ENCODE measurements at places on chromosomes 7 and 10.

- no peak for DNase-seq
These were observed 158.6 kb downstream of the CREB5 start for GRCh38 chr7:28570970-28571288.

- DNase-seq, result no peak
These were observed 159.7 kb downstream of the RTKN2 start for GRCh38 chr10:62108759-62109586.

DNA sequence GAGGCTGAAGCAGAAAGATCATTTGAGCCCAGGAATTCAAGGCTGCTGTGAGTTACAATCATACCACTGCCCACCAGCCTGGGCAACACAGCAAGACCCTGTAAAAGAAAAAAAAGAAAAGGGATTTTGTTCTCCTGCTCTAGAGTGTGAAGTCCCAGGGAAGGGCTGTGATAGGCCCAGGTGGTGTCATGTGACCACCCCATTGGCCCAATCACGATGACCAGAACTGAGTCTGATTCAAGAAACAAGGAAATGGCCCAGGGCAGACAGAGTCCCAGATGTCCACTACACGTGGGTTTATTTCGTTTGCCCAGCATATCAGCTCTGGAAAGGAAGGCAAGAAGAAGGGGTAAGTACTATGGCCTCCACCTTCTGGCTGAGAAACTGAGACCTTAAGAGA, 81.3 kb upstream of the CUX1 start:
- DNase-seq, result no peak

DNA sequence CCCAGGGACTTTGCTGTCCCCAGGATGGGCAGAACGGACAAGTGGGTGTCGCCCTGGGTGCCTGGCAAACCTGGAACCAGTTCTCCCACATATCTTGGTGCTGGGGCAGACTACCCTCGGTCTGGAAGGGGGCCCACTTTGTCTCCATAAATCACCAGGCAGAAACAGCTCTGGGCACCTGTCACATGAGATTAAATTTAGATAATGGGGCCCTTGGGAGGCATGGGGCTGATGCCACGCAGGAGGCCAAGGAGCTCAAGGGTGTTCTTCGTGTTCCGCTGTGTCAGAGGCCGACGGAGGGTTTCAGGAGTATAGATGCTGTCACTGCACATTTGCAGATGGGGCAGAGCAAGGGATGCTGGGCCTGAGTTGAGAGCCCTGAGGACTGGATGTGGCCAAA, 72.7 kb downstream of the TMEM130 start:
- no peak for DNase-seq

DNA sequence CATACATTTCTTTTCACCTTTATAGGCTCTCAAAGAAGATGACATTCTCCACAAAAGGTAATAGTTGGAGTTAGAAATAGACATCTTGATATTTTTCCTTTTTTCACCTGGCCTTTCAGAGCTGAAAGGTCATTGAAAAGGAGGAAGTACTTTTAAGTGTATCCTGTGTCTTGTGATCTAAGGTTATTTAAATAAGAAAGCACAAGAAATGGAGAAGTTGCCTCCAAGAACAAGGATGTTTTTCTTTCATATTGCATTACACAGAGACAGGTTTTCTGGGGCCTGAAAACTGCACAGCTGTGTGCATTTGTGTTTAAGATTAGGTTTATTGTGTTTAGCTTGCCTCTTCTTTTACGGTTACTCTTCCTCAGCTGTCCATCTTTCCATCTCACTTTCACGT, 103.4 kb upstream of the SEMA3D start:
- DNase-seq, result no peak

DNA sequence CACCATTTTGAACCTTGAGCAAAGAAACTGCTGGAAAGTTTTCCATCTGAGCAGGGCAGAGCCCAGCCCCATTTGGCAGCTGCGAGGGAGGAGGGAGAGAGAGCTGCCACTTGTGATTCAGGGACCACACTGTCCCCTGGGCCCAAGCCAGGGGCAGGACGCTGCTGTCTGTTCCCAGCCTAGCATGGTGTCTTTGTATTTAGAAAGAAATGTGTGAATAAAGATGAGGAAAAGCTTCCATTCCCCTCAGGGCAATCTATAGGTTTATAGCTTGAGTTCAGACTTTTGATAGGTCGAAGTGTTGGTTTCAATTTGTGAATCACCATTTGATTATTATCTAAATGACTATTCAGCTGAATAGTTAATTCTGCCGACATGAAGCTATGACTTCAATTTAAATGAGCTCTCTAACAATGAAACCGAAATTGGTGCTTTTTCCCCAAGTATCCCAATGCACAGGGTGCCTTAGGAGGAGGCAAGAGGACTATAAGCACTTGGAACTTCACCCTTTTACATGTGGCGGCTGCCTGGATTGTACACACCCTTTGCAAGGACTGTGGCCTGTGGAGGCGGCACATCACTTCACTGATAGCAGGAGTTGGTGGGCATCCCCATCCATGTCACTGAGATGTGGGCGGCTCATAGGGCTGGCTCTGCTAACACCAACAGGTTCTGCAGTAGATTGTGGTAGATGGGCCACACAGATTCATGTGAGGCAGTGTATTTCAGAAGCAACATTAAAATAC, 223.5 kb downstream of the CCDC3 start:
- DNase-seq, result no peak

DNA sequence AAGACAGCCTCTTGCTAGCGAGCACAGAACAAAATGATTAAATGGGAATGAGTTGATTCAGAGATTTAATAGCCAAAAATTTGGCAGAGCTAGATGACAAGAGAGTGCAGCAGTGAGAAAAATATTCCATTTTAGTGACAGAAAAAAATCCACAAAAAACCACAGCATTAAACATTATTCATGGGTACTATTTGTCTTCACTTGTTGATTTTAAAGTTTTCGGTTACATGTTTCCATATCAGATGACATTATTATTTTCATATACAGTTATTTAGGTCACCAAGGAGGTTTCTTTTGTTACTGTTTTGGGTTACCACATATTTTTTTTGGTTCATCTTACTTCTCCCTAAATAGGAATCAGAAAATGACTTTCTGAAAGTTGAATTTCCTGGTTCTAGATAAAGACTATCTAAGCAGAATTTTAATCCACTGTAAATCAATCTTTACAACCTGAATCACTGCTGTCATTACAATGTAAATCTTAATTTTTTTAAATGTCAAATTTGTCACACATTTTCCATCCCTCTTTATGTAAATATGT, 87.9 kb downstream of the SVIL start:
- no peak for DNase-seq

DNA sequence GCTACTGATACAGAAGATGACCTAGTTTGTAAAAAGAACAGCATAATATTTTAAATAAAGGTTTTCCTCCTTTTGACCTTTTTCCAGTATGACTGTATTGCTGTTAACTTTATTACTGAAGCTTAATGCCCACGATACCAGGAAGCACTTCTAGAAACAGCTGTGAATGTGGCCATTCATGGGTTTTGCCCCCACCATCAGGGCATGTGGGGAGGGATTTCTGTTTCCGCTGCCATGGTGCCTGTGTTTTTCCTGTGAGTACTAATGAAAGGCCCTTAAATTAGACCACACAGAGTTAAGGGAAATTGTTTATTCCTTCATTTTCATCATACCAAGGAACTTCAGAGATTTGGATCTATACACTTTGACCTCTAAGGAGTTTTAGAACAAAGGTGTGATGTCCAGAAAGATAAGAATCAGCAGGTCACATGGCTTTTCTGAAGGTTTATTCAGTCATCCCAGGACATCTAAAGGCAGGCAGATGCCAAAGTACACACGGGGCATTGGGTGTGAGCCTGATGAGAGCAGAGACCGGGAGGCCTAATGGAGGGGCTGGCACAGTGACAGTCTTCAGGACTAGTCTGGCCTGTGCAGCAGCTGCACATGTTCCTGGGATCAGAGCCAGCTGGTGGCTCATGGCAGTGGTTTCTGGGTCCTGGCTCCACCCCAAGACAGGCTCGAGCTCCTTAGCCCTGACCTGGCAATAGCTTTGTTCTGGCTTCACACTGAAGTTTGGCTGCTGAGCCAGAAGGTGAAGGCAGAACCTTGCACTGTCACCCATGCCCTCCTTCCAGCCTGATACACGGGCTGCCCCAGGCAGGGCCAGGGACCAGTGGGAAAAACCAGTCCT, 190.9 kb downstream of the REEP3 start:
- no peak for DNase-seq

DNA sequence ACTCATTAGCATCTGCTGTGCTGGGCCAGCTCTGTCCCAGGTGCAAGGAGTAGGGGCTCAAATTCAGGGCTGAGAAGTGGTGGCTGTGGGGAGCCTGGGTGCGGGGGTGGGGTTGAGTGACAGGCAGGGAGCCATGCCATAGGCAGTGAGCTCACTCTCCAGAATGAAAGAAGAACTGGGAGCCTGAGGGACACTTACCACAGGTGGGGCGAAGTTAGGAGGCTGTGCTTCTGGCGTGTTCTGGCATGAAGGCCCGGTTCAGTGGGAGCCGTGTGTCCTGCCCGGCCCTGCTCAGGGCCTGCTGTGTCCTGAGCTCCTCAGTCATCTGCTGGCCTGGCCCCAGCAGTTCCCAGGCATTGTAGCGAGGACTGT, 62.5 kb downstream of the MKI67 start:
- DNase-seq, result no peak

DNA sequence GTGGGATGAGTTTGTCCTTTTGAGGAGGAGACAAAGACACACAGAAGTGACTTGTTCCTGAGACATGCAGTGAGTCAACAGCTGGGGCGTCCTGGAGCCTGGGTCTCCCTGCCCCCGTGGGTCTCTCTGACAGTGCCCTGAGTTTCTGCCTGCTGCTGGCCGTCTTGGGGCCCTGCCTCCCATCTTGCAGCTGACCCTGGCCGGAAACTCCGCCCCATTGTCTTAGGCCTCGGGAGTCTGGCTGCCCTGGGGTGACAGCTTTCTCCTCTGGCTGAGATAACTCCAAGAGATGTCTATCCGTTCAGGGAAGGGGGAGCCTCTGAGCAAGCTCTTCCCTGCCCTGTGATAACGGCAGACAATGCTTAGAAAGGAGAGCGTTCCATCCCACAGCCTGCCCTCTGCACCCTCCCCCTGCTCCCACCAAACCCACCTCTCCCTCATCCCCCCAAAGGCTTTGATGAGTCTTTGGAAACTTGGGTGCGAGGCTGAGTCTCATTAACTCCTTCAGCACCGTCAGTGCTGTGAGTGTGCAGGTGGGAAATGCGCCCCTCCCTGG, 69.5 kb upstream of the PODXL start:
- no peak for DNase-seq

- no peak for DNase-seq
These were observed 18.5 kb downstream of the SRI start for GRCh38 chr7:88201305-88201704.

- no peak for DNase-seq
These were observed 27.4 kb upstream of the POU6F2 start for GRCh38 chr7:38950309-38950708.

- no peak for DNase-seq
These were observed 698.2 kb downstream of the REEP3 start for GRCh38 chr10:64219271-64220025.

- DNase-seq, result no peak
These were observed 40.0 kb downstream of the ZCCHC24 start for GRCh38 chr10:79405221-79405994.

- no peak for DNase-seq
These were observed 65.4 kb downstream of the MYO3A start for GRCh38 chr10:25999295-25999981.

DNA sequence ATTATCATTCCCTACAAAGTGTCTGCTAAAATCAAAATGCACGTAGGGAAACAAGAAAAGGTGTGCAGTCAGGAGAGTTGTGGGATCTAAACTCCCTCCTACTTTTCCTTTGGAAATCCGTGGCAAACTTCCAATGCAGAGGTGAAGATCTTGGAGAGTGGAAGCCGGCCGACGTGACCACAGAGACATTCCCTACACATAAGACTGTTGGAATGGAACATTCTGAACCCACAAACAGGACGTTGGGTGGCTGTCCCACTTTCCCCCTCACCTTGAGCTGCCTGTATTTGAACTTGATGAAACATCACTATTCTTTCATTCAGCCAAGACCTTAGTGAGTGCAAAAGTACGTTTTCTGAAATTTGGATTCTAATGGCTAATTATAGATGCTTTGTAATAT, 65.9 kb downstream of the PRKCQ start:
- no peak for DNase-seq

- no peak for DNase-seq
These were observed 32.2 kb upstream of the ZNF716 start for GRCh38 chr7:57417736-57418135.

DNA sequence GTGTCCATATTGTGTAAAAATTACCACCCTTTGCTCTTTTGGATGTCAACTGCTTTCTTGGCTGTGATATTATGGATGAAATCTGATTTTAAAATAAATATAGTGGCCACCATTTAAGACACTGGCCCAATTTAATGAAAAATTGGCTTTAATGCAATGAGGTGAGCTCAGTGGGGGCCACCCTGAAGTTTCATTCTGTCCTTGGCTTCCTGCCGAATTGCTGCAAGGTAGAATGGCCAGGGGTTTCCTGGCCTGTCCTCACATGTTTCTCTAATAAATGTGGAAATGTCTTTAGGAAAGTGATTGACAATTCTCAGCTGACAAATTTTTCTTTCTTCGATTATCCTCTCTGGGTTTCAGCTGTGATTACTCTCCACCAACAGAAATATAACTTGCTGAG, 36.0 kb downstream of the DYNC1I1 start:
- DNase-seq, result no peak

- no peak for DNase-seq
These were observed 41.3 kb downstream of the ETV1 start for GRCh38 chr7:13948019-13948801.

DNA sequence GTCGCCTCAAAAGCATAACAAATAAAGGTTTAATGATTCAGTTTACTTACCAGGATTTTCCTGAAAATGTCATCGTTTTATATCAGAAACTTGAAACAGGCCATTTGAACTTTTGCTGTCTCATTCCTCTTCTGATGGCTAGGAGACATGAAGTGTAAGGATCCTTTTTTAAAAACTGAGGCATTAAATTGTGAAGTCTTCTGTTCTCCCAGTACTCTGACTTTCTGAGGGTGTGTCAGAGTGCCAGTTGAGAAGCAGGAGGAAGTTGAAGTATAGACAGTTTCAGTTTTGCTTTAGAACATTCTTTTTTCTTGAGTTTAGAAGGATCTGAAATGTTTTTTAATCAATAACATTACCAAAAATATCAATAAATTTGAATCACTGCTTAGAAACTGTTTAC, at the start of gene SAMD9L:
Gene SAMD9L, minus strand, starts transcription at position 242 of the 400 bp plus-strand sequence. CDS start 12,414 bp downstream, outside the sequence.
- DNase-seq, result peak; percentile 20

DNA sequence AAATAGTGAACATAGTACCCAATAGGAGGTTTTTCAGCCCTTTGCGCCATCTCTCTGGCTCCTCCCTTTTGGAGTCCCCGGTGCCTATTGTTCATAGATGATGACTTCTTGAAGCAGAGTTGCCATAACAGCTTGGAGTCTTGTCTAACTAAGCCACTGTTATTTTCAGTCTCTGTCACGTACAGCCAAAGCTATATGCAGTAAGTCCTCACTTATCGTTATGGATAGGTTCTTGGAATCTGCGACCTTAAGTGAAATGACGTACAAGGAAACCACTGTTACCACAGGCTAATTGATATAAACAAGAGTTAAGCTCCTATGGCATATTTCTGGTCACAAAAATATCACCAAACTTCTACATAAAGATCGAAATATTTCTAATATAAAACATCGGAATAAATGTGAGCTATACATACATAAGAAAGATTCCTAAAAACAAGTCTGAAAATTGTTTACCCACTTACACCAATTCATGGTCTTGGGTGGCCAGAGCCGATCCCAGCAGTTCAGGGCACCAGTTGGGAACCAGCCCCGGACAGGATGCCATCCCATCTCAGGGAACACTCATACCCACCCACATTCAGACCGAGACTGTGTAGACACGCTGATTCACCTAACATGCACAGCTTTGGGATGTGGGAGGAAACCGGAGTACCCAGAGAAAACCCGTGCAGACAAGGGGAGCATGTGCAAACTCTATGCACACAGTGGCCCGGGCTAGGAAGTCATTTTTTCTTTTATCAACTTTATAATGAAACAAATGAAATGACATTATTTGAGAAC, 76.0 kb upstream of the PRPS1L1 start:
- DNase-seq, result no peak
